Foreskin keratinocyte (primary cell): ENCODE measurements at places on chromosomes 4 and X. TPM values are rescaled to one million over a fixed set of nuclear protein-coding genes. Genes with fewer than 3 reads are reported as not detected.

TRPC3 gene
- not detected in 2 replicates for total RNA-seq

ADAMTS3 gene
- total RNA-seq, result 0.27 and 0.49 TPM in 2 replicates

GUCY2F gene
- total RNA-seq, result not detected in 2 replicates

PCGF3 gene
- total RNA-seq, result 38.7 and 42.4 TPM in 2 replicates

BEX1 gene
- total RNA-seq, result 0.42 and 0.54 TPM in 2 replicates

EFHC2 gene
- 0.25 and 0.34 TPM in 2 replicates for total RNA-seq

SHROOM2 gene
- total RNA-seq, result 6.4 and 7.3 TPM in 2 replicates

XAGE2 gene
- not detected in 2 replicates for total RNA-seq

AGTR2 gene
- not detected in 2 replicates for total RNA-seq

SPANXB1 gene
- not detected in 2 replicates for total RNA-seq

GYPB gene
- total RNA-seq, result not detected in 2 replicates

FGFBP2 gene
- not detected in 2 replicates for total RNA-seq

PNMA5 gene
- total RNA-seq, result not detected in 2 replicates

PTTG2 gene
- not detected in 2 replicates for total RNA-seq

CENPVL2 gene
- not detected in 2 replicates for total RNA-seq

SLIT2 gene
- 22.6 and 26.9 TPM in 2 replicates for total RNA-seq

ANXA3 gene
- 407 and 415 TPM in 2 replicates for total RNA-seq

PASD1 gene
- not detected in 2 replicates for total RNA-seq

SUV39H1 gene
- 17.7 and 19.8 TPM in 2 replicates for total RNA-seq

ARHGEF38 gene
- not detected in 2 replicates for total RNA-seq

EDA gene
- total RNA-seq, result 1.1 and 1.4 TPM in 2 replicates

ASMT gene
- total RNA-seq, result not detected in 2 replicates

TCEAL7 gene
- 6.5 and 7.8 TPM in 2 replicates for total RNA-seq

AFAP1 gene
- 21.3 and 35.9 TPM in 2 replicates for total RNA-seq

CT55 gene
- not detected in 2 replicates for total RNA-seq

CWH43 gene
- total RNA-seq, result 10.2 and 42.0 TPM in 2 replicates

RAI2 gene
- not detected in 2 replicates for total RNA-seq

SPATA18 gene
- 6.8 and 7.9 TPM in 2 replicates for total RNA-seq

GNRHR gene
- not detected in 2 replicates for total RNA-seq

TIMM8A gene
- total RNA-seq, result 13.6 and 17.1 TPM in 2 replicates

NUDT10 gene
- total RNA-seq, result 0.53 and 0.75 TPM in 2 replicates

IGFBP7 gene
- 201 and 228 TPM in 2 replicates for total RNA-seq

CLTRN gene
- total RNA-seq, result 0.32 and 0.37 TPM in 2 replicates

ATP8A1 gene
- 0.14 and 0.20 TPM in 2 replicates for total RNA-seq

VCX3B gene
- total RNA-seq, result not detected in 2 replicates

MSN gene
- total RNA-seq, result 407 and 503 TPM in 2 replicates

VCX2 gene
- not detected in 2 replicates for total RNA-seq

GRIA3 gene
- total RNA-seq, result not detected in 2 replicates

NOP14 gene
- 42.2 and 52.5 TPM in 2 replicates for total RNA-seq

SRPK3 gene
- total RNA-seq, result 0.03 and 0.04 TPM in 2 replicates

RBM46 gene
- total RNA-seq, result 0.04 TPM in 1 of 2 replicates, not detected in the other

MAGEB16 gene
- not detected in 2 replicates for total RNA-seq

CCDC120 gene
- total RNA-seq, result 5.9 and 8.0 TPM in 2 replicates

DCAF12L1 gene
- not detected in 2 replicates for total RNA-seq

FGG gene
- not detected in 2 replicates for total RNA-seq

CLIC2 gene
- not detected in 2 replicates for total RNA-seq

CTSO gene
- total RNA-seq, result 1.6 and 2.2 TPM in 2 replicates

BMPR1B gene
- 0.10 and 0.21 TPM in 2 replicates for total RNA-seq

ERVMER34-1 gene
- total RNA-seq, result 9.7 and 11.1 TPM in 2 replicates

PABPC1L2B gene
- not detected in 2 replicates for total RNA-seq

MAGEA9B gene
- not detected in 2 replicates for total RNA-seq

FDCSP gene
- total RNA-seq, result not detected in 2 replicates

RBM47 gene
- 13.9 and 14.0 TPM in 2 replicates for total RNA-seq

FAAH2 gene
- 0.92 TPM in 2 replicates for total RNA-seq

HTN3 gene
- total RNA-seq, result not detected in 2 replicates
